NCI-H2171 treated with DMSO at 0.1 percent for 48 hours (cell line): ENCODE measurements at places on chromosomes 3 and 15.

DNA sequence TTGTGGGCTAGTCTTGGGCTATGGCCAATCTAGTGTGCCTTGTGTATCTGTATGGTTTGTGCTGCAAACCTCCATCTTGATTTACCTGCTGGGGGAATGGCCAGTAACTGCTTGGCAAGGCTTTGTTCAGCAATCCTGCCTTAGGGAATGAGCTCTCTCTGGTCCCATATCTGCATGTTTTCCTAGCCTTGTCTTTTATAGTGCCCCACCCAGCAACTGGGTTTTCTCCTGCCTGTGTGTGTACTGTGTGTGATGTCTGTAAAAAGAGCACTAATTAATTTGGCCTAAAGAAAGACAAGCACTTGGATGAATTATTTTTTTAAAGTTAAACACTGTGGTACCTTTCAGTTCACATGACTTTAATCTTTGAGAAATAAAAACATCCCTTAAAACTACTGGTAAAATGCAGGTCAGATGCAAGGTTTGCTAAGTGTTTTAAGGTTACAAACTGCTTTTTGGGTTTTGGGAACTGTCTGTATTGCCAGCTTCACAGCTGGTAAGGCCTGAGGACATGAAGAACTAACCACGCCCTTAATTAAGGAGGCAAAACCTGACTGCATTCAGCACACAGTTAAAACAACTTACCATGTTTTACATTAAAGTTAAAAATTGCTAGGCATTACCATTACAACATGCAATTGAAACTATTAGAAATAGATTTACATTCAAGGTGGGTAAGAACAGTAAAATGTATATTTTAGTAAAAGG is 1169.2 kb downstream of the OTOL1 start:
- no peak for DNase-seq

DNA sequence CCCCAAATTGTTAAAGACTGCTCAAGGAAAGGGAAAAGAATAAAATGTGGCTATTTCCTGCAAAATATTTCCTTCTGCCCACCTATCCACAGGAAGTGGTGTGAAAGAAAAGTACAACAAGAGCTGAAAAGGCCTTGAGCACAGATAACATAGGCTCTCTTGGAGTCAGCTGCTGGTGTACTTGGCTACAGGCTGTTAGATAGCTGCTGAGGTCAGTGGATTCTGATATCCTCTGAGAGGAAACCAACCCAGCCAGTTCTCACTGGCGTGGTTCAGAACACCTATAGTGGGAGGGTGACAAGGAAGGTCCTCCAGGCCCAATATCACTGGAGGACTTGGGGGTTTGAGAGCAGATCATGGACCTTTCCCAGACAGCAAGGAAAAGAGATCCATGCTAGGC is 124.4 kb upstream of the GAP43 start:
- no peak for DNase-seq

DNA sequence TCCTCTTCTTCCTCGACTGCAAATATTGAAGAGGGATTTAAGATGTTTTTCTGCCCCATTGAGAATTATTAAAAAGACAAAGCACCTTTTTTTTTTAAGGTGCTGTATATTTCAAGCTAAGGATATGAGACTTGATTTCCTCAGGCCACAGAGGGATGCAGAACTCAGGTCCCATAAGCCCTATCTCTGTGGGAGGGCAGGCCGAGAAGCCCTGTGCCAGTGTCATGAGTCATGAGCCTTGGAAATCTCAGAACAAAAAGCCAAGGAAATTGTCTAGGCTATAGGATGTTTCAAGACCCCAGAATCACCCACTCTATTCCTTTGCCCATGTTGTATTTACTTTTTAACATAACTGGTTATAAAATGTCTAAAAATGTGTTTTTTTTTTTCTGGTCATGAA is 7.3 kb downstream of the ESYT3 start:
- DNase-seq = no peak

DNA sequence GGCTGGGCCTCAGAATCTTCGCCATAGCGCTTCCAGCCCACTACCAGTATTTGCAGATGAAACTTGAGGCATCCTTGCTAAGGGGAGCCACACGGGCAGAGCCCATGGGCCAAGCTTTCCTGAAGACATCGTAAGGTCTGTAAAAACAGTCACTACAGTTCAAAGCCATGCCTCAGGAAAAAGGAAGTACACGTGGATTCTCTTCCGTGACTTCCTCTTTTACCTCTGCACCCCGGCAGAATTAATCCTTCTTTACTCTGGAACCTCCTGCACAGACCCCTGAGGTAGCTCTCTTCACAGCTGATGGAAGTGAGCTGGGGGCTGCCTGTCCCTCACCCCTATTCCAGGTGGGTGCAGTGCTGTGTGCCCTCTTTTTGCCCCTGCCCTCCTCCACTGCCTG is 129.2 kb downstream of the CHDH start:
- DNase-seq = no peak
